ENCODE measurements at places on chromosomes 6 and 20. TPM values are rescaled to one million over a fixed set of nuclear protein-coding genes. Genes with fewer than 3 reads are reported as not detected.

GRCh38 chr6:113402544-113402943 lies 454.6 kb upstream of the MARCKS start:
- H3K27me3 ChIP-seq, result no peaks in the 10 kb centered on the region
- no peaks in the 10 kb centered on the region for H3K4me1 ChIP-seq
- DNase-seq, result no peak
- H3K4me3 ChIP-seq, result no peak overlapping the region
- no peaks in the 10 kb centered on the region for H3K36me3 ChIP-seq
- no peak overlapping the region for H3K27ac ChIP-seq

GRCh38 chr6:123550052-123550617 lies 86.6 kb downstream of the TRDN start:
- H3K4me1 ChIP-seq, result no peaks in the 10 kb centered on the region
- no peak overlapping the region for H3K4me3 ChIP-seq
- no peak overlapping the region for H3K27ac ChIP-seq

The RAET1G gene
- not detected for total RNA-seq

GRCh38 chr6:53239526-53239925 lies 90.9 kb upstream of the GCM1 start:
- H3K4me3 ChIP-seq, result no peak overlapping the region
- no peak for DNase-seq
- H3K27me3 ChIP-seq, result no peaks in the 10 kb centered on the region

DNA sequence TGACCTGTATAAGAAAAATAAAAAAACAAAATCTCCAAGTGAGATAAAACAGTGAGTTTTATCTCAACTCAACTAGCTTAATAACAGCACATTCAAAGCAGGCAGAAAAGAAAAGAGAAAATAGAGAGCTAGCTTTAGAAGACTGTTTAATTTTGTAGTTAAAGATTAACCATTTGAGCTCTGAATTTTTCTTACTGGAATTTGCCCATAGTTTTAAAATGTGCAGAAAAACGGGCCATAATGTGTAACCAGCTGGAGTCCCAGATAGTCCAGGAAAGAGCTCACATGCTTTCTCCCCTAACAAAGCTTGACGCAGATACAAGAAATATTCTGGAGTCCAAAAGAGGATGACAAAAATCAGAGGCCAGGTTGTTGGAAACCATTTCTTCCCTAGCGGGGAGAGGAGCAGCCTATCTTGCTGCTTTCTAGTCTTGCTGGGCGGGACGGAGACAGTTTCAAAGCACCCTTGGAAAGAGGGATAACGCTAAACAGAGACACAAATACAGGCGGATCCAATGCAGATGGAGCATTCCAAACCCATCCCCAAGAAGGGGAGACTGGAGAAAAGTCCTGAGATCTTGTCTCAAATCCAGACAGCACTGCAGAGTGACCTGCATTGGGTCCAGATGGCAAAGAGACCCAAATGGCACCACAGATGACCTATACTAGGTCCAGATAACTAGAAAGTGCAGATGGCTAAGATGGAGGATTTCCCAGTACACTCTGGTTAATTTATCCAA lies 16.1 kb downstream of the TTK start:
- no peaks in the 10 kb centered on the region for H3K36me3 ChIP-seq
- no peak for DNase-seq
- H3K4me3 ChIP-seq, result no peak overlapping the region
- H3K27me3 ChIP-seq, result no peaks in the 10 kb centered on the region
- no peaks in the 10 kb centered on the region for H3K4me1 ChIP-seq

The MAS1L gene
- not detected for total RNA-seq

DNA sequence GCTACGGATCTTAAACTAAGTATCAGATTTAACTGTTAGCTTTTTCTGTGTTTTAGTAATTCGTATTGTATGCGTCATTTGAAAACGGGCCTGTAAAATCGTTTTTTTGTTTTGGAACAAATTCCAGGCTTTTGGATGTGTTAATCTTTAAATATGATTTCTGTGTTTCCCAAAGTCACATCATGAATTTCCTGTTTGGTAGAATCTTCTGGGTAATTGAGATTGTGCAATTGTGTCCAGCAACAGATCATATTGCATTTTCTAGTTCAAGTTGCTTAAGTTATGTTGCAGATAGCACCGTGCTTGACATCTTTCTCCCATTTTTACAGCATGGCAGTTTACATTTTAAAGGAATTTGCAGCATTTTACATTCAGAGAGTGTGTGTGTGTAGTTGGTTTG lies 1.9 kb downstream of the MAPK14 start:
- H3K27me3 ChIP-seq, result no peaks in the 10 kb centered on the region
- DNase-seq, result no peak
- peaks cover 52% of the 10 kb centered on the region for H3K4me1 ChIP-seq
- H3K4me3 ChIP-seq, result peak overlapping the region; percentile 96
- H3K27ac ChIP-seq, result peak overlapping the region; percentile 100

GRCh38 chr6:152746172-152746553 lies 4.4 kb upstream of the VIP start:
- H3K4me3 ChIP-seq, result no peak overlapping the region
- no peaks in the 10 kb centered on the region for H3K4me1 ChIP-seq

The SUMO4 gene
- 1.5 TPM for total RNA-seq

The HTR1E gene
- not detected for total RNA-seq

The CYP39A1 gene
- total RNA-seq, result not detected

DNA sequence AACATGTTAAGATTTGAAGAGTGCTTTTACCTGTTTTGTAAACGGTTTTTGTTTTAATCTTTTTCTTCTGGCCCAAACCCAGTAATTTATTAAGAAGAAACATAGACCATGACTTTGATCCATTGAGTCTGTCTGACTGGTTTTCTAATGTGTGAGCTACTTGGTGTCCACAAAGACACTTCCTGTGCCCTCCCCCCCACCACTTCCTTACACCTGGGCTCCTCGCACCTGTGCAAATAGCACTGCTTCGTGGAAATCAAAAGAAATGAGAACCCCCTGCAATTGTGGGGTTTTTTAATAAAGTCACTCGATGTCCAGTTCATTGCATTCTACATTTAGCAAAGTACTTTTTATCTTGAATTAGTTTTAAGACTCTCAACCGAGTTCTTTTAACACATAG lies 65.5 kb downstream of the SMOC2 start:
- H3K27me3 ChIP-seq, result no peaks in the 10 kb centered on the region
- no peaks in the 10 kb centered on the region for H3K4me1 ChIP-seq
- H3K36me3 ChIP-seq, result no peaks in the 10 kb centered on the region
- H3K27ac ChIP-seq, result no peak overlapping the region

GRCh38 chr6:41021832-41022231 lies 17.2 kb downstream of the UNC5CL start:
- no peaks in the 10 kb centered on the region for H3K27me3 ChIP-seq
- H3K4me3 ChIP-seq, result no peak overlapping the region
- no peak overlapping the region for H3K27ac ChIP-seq
- DNase-seq, result no peak
- no peaks in the 10 kb centered on the region for H3K4me1 ChIP-seq
- no peaks in the 10 kb centered on the region for H3K36me3 ChIP-seq

DNA sequence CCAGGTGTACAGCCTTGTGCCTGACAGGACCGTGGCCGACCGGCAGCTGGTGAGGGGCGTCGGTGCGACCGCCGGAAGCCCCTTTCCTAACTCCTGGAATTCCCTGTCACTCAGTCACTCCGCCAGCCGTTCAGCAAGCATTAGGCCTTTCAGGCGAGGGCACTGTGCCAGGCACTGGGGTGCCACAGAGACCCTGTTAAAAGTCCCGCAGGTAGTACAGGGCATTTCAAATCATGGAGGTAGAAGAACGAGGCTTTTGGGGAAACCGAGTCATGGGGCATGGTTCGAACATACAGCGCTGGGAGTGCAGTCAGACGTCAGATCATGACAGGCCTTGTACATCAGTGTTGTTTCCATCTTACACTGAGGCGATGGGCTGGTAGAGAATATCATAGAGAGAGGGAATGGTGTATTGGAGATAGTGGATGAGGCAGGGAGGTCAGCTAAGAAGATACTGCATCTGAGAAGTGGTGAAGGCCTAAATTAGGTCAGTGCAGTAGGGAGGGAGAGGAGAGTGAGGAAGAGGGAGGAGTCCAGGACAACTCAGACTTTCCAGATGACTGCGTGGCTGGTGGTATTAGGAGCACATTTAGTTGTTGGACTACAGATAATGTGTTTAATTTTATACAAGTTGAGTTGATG lies 892 bp upstream of the DXO start:
- H3K27ac ChIP-seq, result peak overlapping the region; percentile 99
- H3K4me3 ChIP-seq, result peak overlapping the region; percentile 64
- no peak for DNase-seq
- no peaks in the 10 kb centered on the region for H3K27me3 ChIP-seq

- H3K4me3 ChIP-seq, result no peak overlapping the region
- no peaks in the 10 kb centered on the region for H3K4me1 ChIP-seq
- no peaks in the 10 kb centered on the region for H3K27me3 ChIP-seq
These were observed 97.8 kb upstream of the OGFRL1 start for GRCh38 chr6:71190809-71191208.

The DAAM2 gene
- total RNA-seq, result 20.8 TPM
